ENCODE measurements at places on chromosomes 4 and X. TPM values are rescaled to one million over a fixed set of nuclear protein-coding genes. Genes with fewer than 3 reads are reported as not detected.

GRCh38 chr4:86939729-86940575 is 5.1 kb downstream of the AFF1 start:
- DNase-seq = no peak

DNA sequence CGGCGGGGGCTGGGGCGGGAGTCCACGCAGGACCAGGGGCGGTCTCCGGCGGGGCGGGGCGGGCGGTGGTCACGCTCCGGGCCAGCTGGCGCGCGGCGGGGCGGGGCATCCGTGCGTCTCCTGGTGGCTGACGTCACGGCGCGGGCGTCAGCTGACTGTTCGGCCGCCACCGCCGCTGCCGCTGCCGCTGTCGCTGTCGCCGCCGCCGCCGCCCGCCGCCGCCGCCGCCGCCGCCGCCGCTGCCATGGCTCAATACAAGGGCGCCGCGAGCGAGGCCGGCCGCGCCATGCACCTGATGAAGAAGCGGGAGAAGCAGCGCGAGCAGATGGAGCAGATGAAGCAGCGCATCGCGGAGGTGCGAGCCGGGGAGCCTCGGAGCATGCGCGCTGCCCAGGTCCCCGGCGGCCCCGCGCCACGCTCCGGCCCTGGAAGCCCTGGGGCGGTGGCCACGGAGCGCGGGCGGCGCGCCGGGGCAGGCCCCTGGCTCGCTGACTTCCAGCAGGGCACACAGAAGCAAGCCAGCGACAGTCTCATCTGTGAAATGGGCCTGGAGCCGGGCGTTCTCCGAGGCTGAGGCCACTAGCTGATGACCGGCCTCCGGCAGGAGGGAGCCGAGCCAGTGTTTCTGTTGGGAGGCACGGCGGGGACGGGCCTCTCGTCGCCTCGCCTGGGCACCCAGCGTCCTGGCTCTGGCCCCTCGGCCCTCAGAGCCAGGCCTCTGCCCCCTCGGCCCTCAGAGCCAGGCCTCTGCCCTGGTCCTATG is at the start of gene FAM50A:
Gene FAM50A, plus strand, starts transcription at position 150 of the 763 bp plus-strand sequence. Its CDS starts 95 bp downstream, at position 245.
- DNase-seq = peak; percentile 53

DNA sequence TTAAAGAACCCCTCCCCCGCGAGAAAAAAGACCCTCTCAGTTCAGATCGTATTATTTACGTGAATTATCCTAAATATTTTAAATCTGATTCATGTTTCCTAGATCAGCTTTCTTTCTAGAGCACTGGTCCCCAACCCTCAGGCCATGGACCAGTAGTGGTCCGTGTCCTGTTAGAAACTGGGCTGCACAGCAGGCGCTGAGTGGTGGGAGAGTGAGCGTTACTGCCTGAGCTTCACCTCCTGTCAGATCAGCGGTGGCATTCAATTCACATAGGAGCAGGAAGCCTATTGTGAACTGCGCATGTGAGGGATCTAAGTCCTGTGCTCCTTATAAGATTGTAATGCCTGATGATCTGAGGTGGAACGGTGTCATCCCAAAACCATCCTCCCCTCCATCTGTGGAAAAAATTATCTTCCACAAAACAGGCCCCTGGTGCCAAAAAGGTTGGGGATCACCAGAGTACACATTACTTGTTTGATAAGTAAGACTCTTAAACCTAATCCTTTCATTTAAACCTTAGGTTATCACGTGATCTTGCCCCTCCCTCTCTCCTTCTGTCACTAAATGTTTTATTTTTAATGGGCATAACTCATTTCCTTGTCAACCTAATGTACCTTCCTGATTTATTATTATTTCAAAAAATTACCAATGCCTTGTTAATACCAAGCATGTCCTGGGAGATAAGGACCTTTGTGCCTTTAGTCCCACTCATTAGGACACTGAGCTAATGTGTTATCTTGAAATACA is 442.9 kb downstream of the TLL1 start:
- no peak for DNase-seq

- DNase-seq = no peak
These were observed 136.2 kb downstream of the SHROOM3 start for GRCh38 chr4:76571274-76571673.

TCEAL2 gene
- total RNA-seq = 1.6 TPM

RHOXF1 gene
- total RNA-seq = 1.6 TPM

Measured in naive thymus-derived CD8-positive, alpha-beta T cell (primary cell).